ENCODE measurements at places on chromosomes 3 and 15. TPM values are rescaled to one million over a fixed set of nuclear protein-coding genes. Genes with fewer than 3 reads are reported as not detected.

DNA sequence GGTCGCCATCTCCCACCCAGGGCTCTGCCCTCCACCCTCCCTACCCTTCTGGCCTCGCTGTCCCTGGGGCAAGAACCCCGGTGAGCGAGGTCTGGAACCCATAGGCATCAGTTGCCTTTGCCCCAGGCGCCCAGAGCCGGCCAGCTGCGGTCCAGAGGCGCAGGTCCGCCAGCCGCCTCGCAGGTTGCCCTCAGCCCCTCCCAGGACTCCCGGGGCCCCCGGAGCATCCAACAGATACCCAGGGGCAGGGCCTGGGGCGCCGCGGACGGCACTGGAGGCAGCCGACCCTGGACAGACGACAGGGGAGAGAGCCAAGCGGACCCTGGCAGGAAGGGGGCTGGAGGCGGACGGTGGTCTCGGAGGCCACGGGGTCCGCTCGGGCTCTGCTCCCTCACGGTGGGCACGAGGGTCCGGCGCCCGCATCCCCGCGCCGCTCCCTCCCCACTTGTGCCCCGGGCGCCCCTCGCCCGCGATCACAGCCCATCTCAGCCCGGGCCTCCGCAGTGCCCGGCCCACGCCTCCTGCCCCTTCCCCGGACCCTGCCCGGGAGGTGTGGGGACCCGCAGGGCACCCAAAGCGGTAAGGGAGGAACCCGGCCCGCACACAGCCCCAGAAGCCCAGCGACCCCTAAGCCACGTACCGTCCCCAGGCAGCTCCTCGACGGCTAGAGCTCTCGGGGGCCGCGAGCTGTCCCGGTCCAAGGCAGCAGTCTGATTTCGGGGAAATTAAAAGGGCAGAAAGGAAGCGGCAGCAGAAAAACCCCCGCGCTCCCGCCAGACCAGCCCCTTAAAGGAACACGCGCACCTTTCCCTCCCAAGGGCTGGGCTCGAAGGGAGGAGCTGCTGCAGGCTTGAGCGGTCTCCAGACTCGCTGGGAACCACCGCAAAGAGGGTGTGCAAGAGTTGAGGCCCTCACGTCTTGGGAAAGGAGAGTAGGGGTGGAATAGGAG lies at the start of gene HAPLN3:
HAPLN3 (minus strand) TSS at position 726 of the 949 bp plus-strand sequence. CDS start 8,246 bp downstream, outside the sequence.
- peak; percentile 47 for DNase-seq

DNA sequence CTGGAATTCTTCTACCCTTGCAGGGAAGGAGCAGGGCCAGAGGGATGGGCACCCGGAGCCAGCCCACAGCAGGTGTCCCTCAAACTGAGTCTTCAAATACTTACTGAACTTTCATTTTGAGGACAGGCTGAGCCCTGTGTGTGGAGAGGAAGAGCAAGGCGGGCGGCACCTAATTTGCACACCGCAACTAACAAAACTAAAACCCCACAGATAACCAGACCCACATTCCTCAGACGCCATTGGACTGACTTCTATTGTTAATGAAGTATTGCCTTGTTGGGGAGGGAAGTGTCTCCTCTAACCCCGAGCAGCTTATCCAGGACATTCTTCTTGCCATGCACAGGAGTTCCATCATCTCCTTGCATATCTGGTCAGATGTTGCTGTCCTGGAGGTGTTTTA lies 105.2 kb upstream of the NR2E3 start:
- DNase-seq = peak; percentile 28

GRCh38 chr3:36957862-36958686 lies 13.2 kb upstream of the TRANK1 start:
- peak; percentile 93 for DNase-seq

DNA sequence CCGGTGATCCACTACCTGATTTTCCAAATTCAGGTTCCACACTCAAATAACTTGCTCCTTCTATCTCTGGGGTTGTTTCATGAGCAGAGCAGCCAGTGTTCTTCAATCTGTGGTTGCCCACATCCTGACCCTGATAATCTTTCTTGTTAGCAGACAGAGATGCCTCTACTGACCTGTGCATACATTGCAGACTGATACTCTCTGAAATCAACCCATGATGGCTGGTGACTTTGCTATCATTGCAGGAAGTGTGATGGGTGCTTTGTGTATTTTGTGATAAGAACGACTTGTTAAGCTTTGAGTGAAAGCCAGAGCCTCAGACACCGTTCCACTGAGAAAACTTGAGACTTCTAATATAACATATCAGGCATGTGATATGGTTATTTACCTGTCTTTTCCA lies 39.9 kb downstream of the GATM start:
- no peak for DNase-seq

- peak; percentile 77 for DNase-seq
These were observed 2.4 kb downstream of the VGLL4 start for GRCh38 chr3:11641316-11641682.

DNA sequence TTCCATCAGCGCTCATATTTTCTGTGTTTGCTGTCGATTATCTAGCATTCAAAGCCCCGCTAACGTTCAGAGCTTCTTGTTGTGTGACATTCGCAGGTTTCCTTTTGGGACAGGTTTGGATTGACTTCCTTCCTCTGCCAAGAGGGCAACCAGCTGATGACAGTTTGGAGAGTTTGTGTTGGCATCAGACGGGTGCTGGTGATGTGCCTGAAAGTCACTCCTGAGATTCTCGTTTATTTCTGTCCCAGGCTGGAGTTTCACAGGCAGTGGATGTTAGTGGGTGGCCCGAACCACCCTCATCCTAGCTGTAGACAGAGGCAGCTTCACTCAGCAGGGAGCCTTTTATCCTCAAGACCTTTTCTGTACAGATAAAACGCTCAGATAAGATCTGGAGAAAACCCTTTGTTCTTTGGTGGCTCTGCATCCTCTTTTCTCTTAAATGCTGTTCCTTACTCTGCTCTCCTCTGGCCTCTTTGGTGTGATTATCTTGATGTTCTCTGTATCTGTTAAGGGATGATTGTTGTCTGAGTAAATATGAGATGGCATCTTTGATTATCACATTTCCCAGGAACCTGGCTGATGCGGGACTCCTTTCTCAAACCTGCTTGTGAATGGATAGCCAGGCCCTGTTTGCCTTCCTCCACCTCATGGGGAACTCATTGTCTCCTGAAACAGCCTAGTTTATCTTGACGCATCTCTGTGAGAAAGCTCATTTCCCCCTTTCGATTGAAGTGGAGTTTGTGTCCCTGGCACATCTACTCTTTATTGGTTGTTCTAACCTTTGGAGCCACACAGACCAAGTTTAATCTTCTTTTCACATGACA lies 35.9 kb downstream of the CGNL1 start:
- DNase-seq = no peak

DNA sequence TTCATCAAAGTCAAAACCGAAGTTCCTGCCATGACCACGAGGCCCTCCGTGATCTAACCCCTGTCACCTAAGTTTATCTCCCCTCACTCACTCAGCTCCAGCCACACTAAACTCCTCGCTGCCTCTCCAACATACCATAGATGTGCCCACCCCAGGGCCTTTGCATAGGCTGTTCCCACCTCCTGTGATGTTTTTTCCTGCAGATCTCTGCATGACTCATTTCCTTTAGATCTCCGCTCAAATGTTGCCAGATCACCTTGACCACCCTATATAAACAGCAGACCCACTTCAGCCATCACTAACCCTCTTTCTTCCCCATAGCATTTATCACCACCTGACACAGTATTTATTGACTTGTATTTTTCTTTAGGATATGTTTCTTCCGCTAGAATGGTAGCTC lies 58.5 kb downstream of the HRH1 start:
- DNase-seq = no peak

DNA sequence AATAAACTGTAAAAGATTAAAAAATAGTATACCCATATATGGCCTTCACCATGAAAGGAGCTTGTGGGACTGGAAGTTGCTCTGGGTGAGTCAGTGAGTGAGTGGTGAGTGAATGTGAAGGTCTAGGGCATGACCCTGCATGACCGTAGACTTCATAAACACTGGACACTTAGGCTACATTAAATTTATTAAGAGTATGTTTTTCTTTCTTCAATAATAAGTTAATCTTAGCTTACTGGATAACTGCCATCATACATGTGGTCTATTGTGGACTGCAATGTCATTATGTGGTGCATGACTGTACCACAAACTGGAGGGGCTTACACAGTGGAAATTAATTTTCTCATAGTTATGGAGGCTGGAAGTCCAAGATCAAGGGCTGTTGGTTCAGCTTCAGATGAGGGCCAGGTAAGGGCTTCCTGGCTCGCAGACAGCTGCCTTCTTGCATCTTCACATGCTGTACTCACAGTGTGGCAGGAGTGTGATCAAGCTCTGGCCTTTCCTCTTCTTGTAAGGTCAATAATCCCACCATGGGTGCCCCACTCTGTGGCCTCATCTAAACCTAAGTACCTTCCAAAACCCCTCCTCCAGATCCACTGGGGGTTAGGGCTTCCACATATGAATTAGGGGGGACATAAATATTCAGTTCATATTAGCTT lies 40.8 kb upstream of the PRR23E start:
- DNase-seq = peak; percentile 6

DNA sequence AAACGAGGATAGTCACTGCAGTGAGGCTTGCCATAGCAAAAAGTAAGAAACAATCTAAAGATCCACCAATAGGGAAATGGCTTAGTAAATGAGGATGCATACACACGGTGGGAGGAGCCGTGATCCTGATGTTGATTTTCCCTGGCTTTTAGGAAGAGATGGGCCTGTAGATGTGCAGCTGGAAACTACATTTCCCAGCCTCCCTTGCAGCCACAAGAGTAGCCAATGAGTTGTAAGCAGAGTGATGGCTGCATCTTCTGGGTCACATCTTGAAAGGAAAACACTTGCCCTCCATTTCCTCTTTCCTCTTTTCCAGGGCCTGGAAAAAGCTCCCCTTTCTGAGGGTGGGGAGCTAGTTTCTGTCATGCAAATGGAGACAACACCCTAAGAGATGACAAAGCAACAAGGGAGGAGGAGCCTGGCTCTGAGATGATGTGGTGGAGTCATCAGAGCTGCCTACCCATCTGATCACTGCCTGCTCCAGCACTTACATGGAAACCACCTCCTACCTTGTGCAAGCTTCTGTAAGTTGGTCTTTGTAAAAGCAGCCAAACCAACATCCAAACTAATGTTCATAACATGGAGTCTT lies 139.1 kb downstream of the TLE3 start:
- no peak for DNase-seq

The CXCR6 gene
- polyA plus RNA-seq = not detected

The CHDH gene
- 0.19 TPM for polyA plus RNA-seq

The PPP1R14D gene
- polyA plus RNA-seq = not detected

The CCR3 gene
- polyA plus RNA-seq = not detected

Measured in IMR-90 (cell line).